ENCODE measurements at places on chromosomes 3 and 15. TPM values are rescaled to one million over a fixed set of nuclear protein-coding genes. Genes with fewer than 3 reads are reported as not detected.

DNA sequence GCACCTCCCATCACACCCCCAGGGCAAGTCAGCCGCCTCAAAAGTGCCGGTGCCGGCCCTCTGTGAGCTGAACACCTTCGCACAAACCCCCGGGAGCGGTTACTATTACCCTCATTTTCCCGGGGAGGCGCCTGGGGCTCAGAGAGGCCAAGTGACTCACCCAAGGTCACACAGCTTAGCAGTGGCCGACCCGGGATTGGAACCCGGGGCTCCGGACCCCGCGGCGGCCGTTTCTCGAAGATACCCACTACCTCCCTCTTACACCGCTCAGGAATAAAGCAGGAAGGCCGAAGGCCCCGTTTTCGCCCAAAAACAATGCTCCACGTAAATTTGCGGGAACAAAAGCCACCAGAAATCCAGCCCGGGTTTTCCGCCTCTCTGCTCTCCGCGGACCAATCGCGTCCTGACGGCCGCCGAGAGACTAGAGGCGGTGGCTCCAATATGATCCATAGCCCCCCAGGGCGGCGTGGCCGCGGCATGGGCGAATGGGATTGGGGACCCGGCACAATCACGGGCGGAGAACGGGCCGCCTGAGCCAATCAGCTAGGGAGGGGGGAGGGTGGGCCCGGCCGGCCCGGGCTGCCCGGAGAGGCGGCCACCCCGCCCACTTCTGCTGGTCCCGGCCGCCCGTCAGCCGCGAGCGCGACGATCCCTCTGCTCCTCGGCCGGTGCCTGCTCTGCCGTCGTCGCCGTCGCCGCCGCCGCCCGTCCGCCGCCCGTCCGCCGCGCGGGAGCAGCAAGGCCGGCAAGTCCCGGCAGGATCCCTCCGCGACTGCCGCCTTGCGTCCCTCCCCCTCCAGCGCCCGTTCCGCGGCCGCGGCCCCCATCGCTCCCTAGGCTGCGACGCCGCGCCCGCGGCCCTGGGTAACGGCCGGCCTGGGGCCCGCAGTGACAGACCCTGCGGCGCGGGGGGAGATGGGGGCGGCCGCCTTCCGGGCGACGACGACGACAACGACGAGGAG, 177.0 kb downstream of the OR4M2 start:
- no peak for DNase-seq

The RASGRP1 gene
- 1.4 TPM for total RNA-seq

The CSPG4 gene
- 11.1 TPM for total RNA-seq

- DNase-seq = no peak
These were observed 2.4 kb upstream of the CORO2B start for GRCh38 chr15:68576235-68576892.

DNA sequence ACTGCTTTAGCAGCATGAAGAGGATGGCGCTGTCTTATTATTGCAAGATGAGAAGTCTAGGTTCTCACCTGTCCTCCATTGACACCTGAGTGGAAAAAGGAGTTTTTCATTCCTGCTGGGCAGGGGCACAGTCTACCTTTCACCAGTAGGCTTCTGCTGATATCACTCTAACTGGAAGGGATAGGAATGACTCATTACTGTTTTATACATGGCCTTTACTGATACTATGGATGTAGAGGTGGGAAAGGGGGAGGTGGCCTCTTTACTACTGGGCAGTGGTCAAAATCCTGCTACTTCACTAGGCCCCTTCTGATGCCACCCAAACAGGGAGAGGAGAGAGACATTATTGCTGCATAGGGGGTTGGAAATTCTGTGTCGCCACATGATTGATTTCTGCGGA, 97.8 kb downstream of the BBX start:
- DNase-seq = no peak

GRCh38 chr15:64447536-64448315, 12.7 kb upstream of the ZNF609 start:
- no peak for DNase-seq

GRCh38 chr3:108158251-108158650, 64.0 kb downstream of the IFT57 start:
- no peak for DNase-seq

- no peak for DNase-seq
These were observed 67.4 kb upstream of the ZNF148 start for GRCh38 chr3:125442506-125442905.

DNA sequence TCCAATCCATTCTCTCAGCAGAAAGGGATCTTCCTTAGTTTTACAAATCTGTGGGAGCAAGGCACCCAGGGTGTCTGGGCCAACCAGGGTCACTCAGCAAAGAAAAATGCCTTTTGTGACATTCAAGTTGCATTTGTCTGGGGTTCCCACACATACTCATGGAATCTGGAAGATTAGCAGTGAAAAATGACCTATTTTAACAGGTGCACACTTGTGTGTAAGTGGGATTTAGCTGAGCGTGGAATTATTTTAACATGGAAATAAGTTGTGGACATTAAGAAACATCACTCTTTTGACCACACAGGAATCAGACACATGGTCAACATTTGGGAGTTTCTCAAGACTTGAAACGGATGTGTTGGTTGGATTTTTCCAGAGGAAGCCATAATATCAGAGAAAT, 234.9 kb downstream of the OPA1 start:
- peak; percentile 60 for DNase-seq

GRCh38 chr15:63920504-63921175, 86.9 kb upstream of the HERC1 start:
- no peak for DNase-seq

GRCh38 chr15:76678766-76679165, 226.4 kb downstream of the SCAPER start:
- no peak for DNase-seq

DNA sequence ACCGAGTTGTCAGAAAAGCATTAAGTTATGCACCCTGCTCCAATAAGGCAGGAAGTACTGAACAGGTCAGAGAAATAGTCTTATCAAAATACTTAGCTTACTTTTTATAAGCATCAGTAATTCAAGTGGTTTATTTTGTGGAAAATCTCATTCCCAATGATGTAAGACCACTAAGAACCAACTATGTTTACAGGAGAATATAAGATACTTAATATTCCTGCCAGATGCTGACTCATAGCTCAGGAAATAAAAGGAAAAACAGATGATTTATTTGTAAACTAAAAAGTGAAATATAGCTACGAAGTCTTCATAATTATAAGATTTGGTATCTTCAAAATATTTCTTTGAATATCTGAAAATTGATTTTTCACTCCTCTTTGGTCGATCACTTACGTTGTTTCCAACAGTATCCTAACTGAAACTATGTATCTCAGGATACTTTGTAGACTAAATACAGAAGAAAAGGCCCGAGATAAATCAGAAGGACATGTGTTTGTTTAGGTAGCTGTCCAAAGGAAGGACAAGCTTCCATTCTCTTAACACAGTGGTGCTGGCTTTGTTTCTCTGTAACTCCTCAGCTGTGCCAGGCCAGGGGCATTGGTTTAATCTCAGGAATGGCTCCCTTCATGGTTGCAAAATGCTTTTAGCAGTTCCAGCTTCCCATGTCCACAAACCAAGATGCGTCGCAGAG, 295.8 kb downstream of the GBE1 start:
- DNase-seq = no peak

The FILIP1L gene
- 3.7 TPM for total RNA-seq

GRCh38 chr3:56125358-56126005, 342.8 kb downstream of the ERC2 start:
- DNase-seq = peak; percentile 91

GRCh38 chr3:156630081-156630772, 44.2 kb upstream of the TIPARP start:
- peak; percentile 10 for DNase-seq

- DNase-seq = no peak
These were observed 48.8 kb downstream of the GTPBP8 start for GRCh38 chr3:113039546-113039945.

GRCh38 chr15:77031376-77032050, 36.6 kb downstream of the PSTPIP1 start:
- peak; percentile 93 for DNase-seq

DNA sequence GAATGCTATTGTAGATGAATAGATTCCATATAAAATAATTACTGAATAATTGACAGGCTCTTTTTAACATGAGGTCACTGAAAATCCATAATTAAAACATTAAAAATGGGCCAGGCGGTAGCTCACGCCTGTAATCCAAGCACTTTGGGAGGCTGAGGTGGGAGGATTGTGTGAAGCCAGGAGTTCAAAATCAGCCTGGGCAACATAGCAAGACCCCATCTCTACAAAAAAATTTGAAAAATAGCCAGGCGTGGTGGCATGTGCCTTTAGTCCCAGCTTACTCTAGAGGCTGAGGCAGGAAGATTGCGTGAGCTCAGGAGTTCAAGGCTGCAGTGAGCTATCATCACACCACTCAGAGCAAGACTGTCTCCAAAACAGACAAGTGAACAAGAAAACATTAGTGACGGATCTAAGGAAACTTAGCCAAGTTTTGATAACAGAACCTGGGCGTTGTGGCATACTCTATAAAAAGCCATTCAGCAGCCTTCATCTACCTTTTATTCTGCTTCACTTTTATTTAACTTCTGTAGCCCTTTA, 110.5 kb downstream of the KLHL25 start:
- no peak for DNase-seq

The TUSC7 gene
- not detected for total RNA-seq

DNA sequence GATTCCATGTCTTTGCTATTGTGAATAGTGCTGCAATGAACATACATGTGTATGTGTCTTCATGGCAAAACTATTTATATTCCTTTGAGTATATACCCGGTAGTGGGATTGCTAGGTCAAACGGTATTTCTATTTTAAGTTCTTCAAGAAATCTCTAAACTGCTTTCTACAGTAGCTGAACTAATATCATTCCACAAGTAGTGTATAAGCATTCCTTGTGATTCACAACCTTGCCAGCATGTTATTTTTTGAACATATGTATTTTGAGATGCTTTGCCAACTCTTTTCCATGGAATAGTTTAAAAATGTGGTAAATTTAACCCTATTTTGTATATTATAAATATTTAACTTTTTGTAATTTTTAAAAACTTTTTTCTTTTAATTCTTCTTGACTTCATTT, 592.7 kb upstream of the NAALADL2 start:
- DNase-seq = no peak

The GHSR gene
- total RNA-seq = 1.0 TPM

DNA sequence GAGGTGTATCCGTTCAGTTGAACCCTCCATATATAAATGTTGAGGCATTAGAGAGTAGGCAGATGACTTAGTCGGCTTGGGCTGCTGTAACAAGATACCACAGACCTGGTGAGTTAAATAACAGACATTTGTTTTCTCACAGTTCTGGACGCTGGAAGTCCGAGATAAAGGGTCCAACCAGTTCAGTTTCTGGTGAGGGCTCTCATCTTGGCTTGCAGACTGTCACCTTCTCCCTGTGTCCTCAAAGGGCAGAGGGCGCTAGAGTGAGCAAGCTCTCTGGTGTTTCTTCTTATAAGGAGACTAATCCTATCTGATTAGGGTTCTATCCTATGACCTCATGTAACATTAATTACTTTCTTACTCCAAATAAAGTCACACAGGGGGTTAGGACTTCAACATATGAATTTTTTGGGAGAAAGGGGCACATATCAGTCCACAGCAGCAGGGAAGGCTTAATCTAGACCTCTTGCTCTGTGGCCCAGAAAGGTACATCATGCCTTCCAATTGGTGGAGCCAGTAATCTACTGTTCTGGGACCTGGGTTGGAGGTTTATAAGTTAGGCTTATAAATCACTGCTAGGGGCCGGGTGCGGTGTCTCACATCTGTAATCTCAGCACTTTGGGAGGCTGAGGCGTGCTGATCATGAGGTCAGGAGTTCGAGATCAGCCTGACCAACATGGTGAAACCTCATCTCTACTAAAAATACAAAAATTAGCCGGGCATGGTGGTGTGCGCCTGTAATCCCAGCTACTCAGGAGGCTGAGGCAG, 26.3 kb upstream of the SLC28A2 start:
- no peak for DNase-seq

DNA sequence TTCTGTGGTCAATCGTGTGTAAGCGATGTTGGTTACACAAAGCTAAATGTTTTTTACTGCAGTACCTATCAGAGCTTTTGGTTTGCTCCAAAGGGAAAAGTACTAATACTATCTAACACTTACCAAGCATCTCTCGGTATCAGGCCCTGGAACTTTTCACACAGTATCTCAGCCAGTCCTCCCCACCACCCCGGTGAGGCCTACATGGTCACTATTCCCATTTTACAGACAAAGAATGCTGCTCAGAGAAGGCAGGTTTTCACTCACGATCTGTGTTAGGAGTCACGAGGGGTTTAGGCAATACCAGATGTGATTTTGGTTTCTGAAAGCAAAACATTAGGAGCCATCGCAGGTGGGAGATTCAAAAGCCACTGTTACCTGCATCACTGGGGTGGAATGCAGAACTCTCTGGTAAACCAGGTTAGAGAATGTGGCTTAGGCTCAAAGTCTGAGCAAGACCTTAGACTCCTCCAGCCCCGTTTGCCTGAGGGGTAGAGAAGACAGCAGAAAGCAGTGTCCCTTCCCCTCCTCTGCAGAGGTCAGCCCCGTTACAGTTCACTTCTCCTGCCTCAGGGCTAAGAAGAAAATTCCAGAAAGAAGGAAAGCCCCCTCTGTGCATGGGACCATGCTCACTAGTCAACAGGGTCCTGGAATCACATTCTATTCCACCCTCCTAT, 57.2 kb downstream of the XXYLT1 start:
- DNase-seq = no peak

The RHOV gene
- total RNA-seq = 0.61 TPM

DNA sequence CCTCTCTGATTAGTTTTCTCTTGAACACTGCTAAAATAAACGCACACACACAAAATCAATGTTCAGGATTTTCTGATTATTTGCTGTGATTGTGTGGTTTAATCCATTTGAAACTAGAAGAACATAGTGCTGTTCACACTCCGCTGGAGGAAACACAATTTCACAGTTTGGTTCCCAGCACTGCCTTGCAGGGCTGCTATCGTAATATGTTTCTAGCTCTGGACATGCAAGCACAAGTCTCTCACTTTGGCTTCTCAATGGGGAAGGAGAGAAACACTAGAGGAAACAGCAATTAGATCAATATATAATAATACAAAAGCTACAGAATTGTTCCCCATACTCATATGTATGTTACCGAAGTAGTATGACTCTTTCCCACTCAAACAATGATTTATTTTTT, 299.5 kb downstream of the NSUN3 start:
- no peak for DNase-seq

The C3orf49 gene
- not detected for total RNA-seq

GRCh38 chr3:42013691-42014457, 52.0 kb upstream of the ULK4 start:
- no peak for DNase-seq

The MASP1 gene
- total RNA-seq = 0.34 TPM

The IL16 gene
- total RNA-seq = 0.18 TPM

Measured in SJCRH30 (cell line).